ENCODE measurements at places on chromosomes 2 and 18. TPM values are rescaled to one million over a fixed set of nuclear protein-coding genes. Genes with fewer than 3 reads are reported as not detected.
A peak's percentile ranks its signal among the peaks of the same experiment; 100 is the strongest.

Gene NAT8
- not detected for total RNA-seq

Gene RPRM
- 7.2 TPM for total RNA-seq

Gene GNAL
- total RNA-seq = 21.2 TPM

Gene ACADL
- total RNA-seq = 0.39 TPM

- no peak for DNase-seq
Observed at GRCh38 chr2:169911119-169911518, 83.9 kb downstream of the UBR3 start.

DNA sequence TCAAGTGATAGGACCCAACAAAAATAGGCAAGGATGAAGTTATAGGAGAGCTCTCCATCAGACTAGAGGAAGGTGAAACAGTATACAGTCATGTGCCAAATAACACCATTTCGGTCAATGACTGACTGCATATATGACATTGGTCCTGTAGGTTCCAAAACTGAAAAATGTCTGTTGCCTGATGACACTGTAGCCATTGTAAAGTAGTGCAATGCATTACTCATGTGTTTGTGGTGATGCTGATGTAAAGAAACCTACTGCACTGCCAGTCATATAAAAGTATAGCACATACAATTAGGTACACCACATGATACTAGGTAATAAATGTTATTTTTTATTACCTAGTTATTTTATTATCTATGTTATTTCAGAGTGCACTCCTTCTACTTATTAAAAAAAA lies 147.9 kb downstream of the GREB1L start:
- DNase-seq = no peak

DNA sequence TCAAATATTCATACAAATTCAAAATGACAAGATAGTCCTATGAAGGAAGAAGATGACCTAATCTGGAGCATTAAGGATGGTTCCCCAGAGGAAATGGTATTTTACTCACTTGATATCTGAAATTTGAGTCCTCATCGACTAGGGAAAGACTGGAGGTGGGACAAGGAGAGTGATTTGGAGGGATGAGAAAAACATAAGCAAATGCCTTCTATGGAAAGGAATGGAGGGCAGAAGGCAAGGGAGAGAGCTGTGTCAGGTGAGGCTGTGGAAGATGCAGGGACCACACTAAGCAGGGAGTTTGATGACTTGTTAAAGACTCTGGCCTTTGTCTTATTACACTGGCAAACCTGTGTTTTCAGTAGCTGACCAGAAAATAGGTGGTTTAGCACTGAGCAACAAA lies 38.4 kb downstream of the CALCRL start:
- DNase-seq = peak; percentile 26

DNA sequence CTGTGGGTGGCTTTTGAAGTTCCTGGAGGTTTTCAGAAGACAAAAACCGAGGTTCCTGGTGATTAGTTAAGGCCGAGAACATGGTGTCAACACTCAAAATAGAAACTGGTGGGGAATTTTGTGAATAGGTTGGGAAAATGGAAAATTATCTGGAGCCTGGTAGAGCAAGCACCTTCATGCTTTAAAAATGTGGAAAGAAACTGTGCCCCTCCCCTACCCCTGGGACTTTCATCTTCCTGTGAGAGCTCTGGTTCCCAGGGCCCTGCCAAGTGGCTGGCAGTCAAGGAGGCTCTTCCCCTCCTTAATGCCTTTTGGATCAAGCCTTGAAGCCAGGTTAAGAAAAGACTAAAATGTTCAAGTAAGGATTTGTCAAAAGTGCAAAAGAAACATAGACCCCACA lies 1.9 kb upstream of the CRACDL start:
- DNase-seq = peak; percentile 4

All from GM23338 (cell line).